ENCODE measurements at places on chromosomes 4 and X.

DNA sequence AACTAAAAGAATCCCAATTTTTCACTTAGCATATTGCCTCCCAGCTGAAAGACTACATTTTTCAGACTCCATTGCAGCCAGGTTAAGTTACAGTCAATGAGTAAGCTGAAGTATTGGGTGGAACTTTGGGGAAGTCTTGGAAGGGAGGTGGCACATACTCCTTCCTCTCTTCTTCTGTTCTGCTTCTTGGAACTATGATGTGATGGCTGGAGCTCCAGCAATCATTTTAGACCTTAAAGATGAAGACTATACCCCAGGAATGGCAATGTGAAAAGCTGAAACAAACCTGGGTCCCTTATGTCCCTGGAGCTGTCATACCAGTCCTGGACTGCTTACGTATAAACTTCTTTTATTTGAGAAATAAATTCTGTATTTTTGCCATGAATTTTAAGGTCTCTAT, 30.8 kb downstream of the SAT1 start:
- no peak for DNase-seq

- DNase-seq, result no peak
These were observed 47.5 kb downstream of the SEPTIN11 start for GRCh38 chr4:76997077-76997476.

- no peak for DNase-seq
These were observed 54.0 kb downstream of the SNX25 start for GRCh38 chr4:185263419-185263818.

- DNase-seq, result no peak
These were observed 6.3 kb upstream of the AP1S2 start for GRCh38 chrX:15860921-15861320.

DNA sequence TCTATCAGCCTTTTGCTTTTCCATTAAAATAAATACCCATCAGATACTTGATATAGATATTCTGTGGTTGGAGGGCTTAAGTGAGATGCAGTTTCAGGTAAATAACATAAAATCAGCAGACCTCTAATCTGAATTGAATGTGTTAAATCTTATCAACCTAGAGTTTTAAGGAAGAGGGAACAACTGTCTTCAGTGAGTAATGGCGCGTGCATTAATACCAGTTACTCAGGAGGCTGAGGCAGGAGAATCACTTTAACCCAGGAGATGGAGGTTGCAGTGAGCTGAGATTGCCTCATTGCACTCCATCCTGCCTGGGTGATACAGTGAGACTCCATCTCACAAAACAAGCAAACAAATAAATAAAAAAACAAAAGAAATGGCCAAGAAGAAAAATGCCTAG, 54.3 kb downstream of the FAT4 start:
- no peak for DNase-seq

Data from AG10803 (cell line).